ENCODE measurements at places on chromosomes 6 and 20.
A peak's percentile ranks its signal among the peaks of the same experiment; 100 is the strongest.

- no peak for DNase-seq
Observed at GRCh38 chr6:134903448-134903847, 46.5 kb downstream of the ALDH8A1 start.

GRCh38 chr6:13307508-13307995 is 20.8 kb downstream of the TBC1D7 start:
- peak; percentile 38 for DNase-seq

DNA sequence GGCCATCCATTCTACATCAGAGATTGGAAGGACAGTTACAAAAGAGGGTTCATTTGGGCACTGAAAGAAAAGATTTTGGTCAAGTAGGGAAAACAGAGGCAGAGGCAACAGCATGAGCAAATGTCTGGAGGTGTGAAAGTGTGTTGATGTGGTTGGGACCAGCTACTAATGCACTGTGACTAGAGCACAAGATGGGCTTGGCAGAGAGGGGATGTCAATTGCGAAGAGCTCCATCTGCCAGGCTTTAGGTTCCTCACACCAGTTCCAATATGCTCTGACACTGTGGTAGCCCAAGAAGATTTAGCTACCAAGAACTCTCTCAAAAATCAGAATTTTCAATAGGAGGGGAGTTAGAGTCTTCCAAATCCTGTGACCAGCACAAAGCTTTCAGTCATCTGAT is 42.1 kb downstream of the TRAF3IP2 start:
- no peak for DNase-seq

DNA sequence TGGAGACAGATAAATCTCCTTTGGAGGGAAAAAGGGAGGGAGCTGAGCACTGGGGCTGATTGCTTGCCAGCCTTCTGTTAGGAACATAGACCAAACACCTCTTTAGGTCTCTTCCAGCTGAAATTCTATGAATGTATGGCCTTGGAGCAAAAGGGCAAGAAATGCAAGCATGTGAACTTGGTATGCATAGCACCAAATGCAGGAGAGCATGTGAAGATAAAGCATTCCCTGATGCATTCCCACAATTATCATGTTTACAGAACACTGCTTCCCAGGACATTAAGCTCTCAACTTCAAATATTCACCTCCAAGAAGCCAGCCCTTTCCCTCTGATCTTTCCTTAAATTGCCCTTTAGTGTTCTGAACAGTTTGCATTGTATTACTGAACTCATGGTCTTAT is 15.6 kb downstream of the RIPOR2 start:
- DNase-seq: no peak

- DNase-seq: peak; percentile 54
Observed at GRCh38 chr6:157020398-157020797, 243.2 kb downstream of the ARID1B start.

- no peak for DNase-seq
Observed at GRCh38 chr6:159953091-159953601, 15.7 kb upstream of the IGF2R start.

GRCh38 chr6:40715570-40716403 is 128.6 kb upstream of the LRFN2 start:
- DNase-seq: peak; percentile 97

GRCh38 chr20:8190043-8190880 is 58.2 kb downstream of the PLCB1 start:
- DNase-seq: no peak

DNA sequence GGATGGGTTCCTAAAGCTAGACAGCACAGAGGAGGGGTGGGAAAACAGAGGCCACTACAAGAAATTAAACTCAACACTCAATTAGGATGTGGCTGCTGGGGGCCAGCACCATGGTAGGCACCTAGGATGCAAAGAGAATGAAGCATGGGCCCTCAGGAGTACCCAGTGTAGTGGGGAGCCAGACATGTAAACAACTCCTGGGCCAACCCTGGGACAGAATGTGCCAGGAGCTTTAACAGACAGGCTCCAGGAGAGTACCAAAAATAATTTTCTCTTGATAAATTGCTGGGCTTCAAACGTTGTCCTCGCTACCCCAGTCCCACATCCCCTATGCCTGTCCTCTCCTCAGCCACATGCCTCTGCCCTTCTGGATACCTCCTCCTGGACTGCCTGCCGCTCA is 1.7 kb downstream of the TMEM151B start:
- DNase-seq: no peak

DNA sequence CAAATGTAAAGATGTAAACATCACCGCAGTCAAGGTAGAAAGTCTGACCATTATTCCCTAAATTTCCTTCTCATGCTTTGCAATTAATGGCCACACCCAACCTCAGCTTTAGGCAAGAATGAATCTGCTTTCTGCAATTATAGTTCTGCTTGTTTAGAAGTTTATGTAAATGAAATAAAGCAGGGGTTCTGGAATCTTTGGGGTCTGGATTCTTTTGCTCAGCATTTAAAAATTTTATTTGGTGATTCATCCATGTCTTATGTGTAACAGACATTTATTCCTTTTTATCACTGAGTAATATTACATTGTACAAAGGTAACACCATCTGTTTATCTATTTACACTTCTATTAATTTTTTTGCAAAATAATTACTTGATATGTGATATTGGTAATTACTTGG is 613.6 kb downstream of the UTRN start:
- no peak for DNase-seq

GRCh38 chr20:15699431-15700146 is 873.7 kb downstream of the KIF16B start:
- DNase-seq: no peak

DNA sequence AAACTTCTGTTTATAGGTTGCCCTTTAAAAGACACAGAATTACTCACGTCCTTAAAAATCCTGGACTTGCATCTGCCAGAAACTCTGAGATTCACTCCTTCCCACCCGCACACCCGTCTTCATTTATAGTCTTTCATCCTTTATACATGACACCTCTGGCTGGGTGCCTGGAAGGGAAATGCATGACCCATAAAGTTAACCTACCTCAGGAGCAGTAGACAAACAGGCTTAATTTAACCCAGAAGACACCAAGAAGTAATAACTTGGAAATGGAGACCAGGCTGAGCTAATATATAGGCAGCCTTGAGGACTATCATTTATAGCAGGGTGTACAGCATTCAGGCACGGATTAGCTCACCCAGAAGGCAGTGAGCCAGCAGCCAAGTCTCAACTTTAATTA is 429.0 kb upstream of the NRSN1 start:
- no peak for DNase-seq

DNA sequence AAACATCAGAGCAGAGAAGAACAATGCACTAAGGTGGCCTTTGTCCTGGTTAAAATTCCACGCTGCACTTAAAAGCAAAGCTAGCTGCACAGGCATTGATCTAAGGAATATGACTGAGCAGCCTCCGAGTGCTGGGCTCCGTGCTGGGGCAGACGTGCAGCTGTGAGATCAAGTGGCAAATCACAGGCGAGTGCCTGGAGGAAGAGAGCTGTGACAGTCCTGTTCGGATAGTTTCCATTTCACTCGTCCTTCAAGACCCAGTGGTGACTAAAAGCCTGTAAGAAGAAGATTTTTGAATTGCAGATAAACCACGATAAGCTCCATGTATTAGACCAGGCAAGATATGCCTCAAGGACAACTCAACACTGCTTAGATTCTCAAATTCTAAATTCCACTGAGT is 247.9 kb downstream of the ANKRD60 start:
- DNase-seq: no peak

Data from erythroblast (primary cell).